Right renal cortex interstitium (tissue), 3 donors: ENCODE measurements at places on chromosomes 2 and 18. TPM values are rescaled to one million over a fixed set of nuclear protein-coding genes. Genes with fewer than 3 reads are reported as not detected.

Gene CCDC68
- polyA plus RNA-seq: 8.3 TPM

Gene DCDC2C
- not detected for polyA plus RNA-seq

DNA sequence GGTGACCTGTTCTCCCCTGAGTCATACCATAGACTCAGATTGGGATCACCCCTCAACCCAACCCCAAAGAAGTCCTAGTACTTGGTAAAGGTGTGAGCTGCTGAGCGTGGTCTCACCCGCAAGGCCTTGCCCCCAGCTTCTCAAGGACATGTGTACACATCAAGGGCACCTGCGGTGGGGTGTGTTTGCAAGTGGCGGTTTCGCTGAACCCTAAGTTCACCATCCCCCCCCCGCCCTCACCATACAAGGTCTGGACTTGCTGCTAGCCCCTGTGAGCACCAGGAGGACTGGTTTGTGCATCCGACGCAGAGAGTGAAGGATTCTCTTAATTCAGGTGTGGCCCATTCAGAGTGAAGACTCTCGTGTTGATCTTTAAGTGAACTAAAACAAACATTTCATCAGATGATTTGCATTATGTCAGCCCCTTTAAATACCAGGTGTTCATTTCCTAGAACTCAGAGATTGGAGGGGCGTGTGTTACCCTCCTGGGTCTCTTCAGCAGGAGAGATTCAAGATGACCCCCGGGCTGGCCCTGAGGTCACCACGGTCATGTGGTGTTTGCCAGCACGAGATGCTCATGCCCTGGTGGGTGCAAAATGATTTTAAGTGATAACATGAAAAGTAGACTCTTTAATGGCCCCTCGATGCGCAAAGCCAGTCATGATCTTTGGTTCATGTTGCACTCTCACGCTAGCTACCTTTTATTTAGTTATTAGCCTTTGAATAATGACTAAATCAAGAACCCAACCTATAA is 27.8 kb downstream of the MTERF4 start:
- DNase-seq: no peak

GRCh38 chr2:241762321-241762932 is 14.2 kb upstream of the GAL3ST2 start:
- no peak for DNase-seq

Gene C2orf92
- polyA plus RNA-seq: 6.6 TPM

Gene KIAA2012
- polyA plus RNA-seq: 0.07 TPM

- DNase-seq: no peak
Observed at GRCh38 chr18:2898186-2898640, 51.4 kb downstream of the EMILIN2 start.

DNA sequence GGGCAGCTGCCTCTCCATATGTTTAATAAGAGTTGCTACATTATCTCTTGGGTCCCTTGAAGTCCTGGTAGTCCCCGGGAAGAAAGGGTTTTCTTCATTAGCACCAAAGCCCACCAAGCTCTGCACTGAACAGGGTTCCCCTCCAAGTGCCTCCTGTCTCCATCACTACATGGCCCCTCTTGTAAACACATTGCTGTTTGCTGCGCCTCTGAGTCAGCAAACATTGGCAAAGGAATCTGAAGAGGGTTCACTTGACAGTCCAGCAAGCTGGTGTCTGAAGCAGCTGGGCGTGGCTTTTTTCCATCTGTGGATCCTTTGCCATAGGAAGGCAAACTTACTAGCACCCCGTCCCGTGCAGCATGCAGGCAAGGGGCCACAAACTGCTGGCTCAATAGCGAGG is 82.8 kb downstream of the TEX51 start:
- DNase-seq: no peak

- DNase-seq: no peak
Observed at GRCh38 chr2:65549257-65549627, 116.8 kb upstream of the SPRED2 start.

GRCh38 chr18:13279181-13280069 is 60.9 kb downstream of the LDLRAD4 start:
- no peak for DNase-seq

Gene SSB
- 217 TPM for polyA plus RNA-seq

Gene MAP2
- 30.5 TPM for polyA plus RNA-seq

GRCh38 chr2:459931-460330 is 172.0 kb upstream of the ALKAL2 start:
- no peak for DNase-seq

Gene PROM2
- 34.5 TPM for polyA plus RNA-seq

GRCh38 chr2:6676241-6676640 is 189.5 kb downstream of the CMPK2 start:
- no peak for DNase-seq

Gene DUSP2
- polyA plus RNA-seq: 2.0 TPM

GRCh38 chr2:109694190-109694589 is 80.0 kb downstream of the SOWAHC start:
- DNase-seq: no peak

Gene COL3A1
- polyA plus RNA-seq: 988 TPM

Gene UGT1A10
- polyA plus RNA-seq: not detected

Gene SLC4A5
- polyA plus RNA-seq: 2.2 TPM
